ENCODE measurements at places on chromosomes 12 and 14.

- H3K27ac ChIP-seq: no peak overlapping the region
- H3K4me1 ChIP-seq: no peaks in the 10 kb centered on the region
- H3K36me3 ChIP-seq: no peaks in the 10 kb centered on the region
- no peaks in the 10 kb centered on the region for H3K27me3 ChIP-seq
Observed at GRCh38 chr12:1794440-1795090, 25.8 kb upstream of the LRTM2 start.

GRCh38 chr12:24822121-24822899 lies 126.6 kb downstream of the BCAT1 start:
- H3K4me3 ChIP-seq: no peak overlapping the region
- H3K27ac ChIP-seq: no peak overlapping the region
- peaks cover 3% of the 10 kb centered on the region for H3K4me1 ChIP-seq
- no peaks in the 10 kb centered on the region for H3K36me3 ChIP-seq
- H3K27me3 ChIP-seq: no peaks in the 10 kb centered on the region
- no peak for DNase-seq

DNA sequence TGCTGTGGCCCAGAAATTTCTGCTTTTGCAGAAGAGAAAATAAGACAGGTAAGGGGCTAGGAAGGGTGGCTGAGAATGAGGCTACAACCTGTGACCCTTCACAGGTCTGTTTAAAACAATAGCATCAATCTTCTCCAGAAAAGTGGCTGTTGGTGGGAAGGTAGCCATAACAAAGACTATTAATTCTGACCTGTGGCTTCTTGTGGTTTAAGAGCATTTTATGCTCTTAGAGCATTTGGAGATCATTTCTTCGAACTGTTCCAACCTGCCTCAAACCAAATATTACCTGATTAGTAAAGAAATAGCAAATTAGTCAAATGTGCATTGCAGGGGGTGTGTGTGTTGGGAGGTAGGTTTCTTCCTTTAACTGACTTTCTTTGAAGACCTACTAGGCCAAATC lies 15.2 kb upstream of the TCP11L2 start:
- H3K4me3 ChIP-seq: no peak overlapping the region
- H3K36me3 ChIP-seq: no peaks in the 10 kb centered on the region
- no peaks in the 10 kb centered on the region for H3K4me1 ChIP-seq
- DNase-seq: no peak
- H3K27ac ChIP-seq: no peak overlapping the region

DNA sequence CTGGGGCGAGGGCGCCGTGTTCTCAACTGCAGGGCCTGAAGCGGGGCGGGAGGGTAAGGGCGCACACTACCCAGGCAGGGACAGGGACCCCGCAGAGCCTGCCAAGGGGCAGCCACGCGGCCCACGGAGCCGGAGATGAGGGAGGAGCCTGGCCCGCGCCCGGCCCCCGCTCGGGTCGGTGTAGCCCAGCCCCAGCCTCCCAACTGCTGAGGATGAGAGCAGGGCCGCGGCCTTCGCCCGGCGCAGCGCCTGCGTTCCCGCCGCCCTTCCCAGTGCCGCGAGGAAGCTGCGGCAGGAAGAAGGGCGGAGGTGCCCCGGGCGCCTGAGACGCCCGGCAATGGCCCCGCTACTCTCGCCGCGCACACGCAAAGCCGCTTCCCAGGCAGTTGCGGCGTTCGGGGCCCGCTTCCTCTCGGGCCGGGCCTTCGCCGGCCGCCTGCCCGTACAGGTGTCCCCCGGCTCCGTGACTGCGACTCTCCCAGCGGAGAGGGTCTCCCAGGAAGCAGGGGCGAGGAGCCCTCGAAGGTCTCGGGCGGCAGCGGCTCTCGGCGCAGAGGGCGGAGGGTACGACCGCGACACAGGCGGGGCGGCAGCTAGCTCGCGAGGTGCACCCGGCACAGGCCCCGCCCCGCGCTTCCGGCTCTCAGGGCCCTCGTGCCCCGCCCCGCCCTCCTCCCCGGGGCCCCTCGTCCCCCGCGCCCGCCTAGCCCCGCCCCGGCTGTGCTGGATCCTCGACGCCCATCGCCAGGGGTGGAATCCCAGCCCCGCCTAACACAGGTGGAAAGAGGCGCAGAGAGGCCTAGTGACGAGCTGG lies 24.8 kb upstream of the YY1 start:
- H3K36me3 ChIP-seq: no peaks in the 10 kb centered on the region
- DNase-seq: peak; percentile 93
- peak overlapping the region; percentile 60 for H3K27ac ChIP-seq
- peak overlapping the region; percentile 87 for H3K4me3 ChIP-seq
- no peaks in the 10 kb centered on the region for H3K27me3 ChIP-seq
- no peaks in the 10 kb centered on the region for H3K4me1 ChIP-seq

GRCh38 chr14:104109731-104110361 lies 24.3 kb downstream of the ASPG start:
- peak; percentile 25 for DNase-seq
- H3K27me3 ChIP-seq: no peaks in the 10 kb centered on the region
- no peak overlapping the region for H3K4me3 ChIP-seq
- H3K4me1 ChIP-seq: no peaks in the 10 kb centered on the region
- no peaks in the 10 kb centered on the region for H3K36me3 ChIP-seq
- H3K27ac ChIP-seq: no peak overlapping the region

GRCh38 chr12:113751513-113751912 lies 214.6 kb downstream of the RBM19 start:
- no peak for DNase-seq
- no peaks in the 10 kb centered on the region for H3K4me1 ChIP-seq
- H3K4me3 ChIP-seq: no peak overlapping the region

DNA sequence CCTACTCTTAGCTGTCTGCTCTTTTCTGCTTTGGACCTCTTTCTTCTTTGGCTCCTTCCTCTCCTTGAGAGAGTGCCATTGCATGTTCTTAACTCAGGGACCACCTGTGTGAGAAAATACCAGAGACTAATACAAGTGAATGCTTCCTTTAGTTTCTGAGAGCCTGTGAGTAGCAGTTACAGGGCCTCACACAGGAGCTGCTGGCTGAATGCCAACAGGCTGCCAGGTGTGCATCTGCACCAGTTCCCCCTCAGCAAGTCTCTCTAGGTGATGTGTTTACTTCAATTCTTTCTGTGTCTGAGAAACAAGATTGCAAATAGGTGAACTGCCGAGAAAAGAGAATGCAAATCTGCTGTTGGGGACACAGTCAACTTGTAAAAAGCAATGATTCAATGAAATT lies 108.2 kb downstream of the STXBP6 start:
- H3K4me1 ChIP-seq: no peaks in the 10 kb centered on the region
- no peaks in the 10 kb centered on the region for H3K27me3 ChIP-seq
- H3K4me3 ChIP-seq: no peak overlapping the region
- H3K36me3 ChIP-seq: no peaks in the 10 kb centered on the region

DNA sequence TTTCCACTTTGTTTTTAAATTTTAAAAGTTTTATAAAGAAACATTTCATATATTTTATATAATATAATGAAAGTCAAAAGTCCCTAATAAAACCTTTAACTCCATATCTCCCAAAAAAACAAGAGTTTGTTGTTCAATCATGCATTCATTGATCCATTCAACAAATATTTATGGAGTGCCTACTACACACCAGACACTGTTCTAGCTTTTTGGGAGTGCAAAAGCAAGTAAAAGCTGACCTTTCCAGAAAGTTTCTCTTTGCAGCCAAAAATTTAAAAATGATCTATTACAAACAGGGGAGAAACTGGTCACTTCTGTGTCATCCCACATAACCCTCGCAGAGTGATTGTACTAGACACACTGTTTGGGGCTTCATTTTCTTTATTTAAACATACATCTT lies 740.0 kb upstream of the TBX3 start:
- H3K4me3 ChIP-seq: no peak overlapping the region
- no peak for DNase-seq
- no peak overlapping the region for H3K27ac ChIP-seq
- no peaks in the 10 kb centered on the region for H3K36me3 ChIP-seq
- no peaks in the 10 kb centered on the region for H3K4me1 ChIP-seq

- no peak for DNase-seq
- H3K4me3 ChIP-seq: no peak overlapping the region
Observed at GRCh38 chr12:5085896-5086295, 42.2 kb downstream of the KCNA5 start.

DNA sequence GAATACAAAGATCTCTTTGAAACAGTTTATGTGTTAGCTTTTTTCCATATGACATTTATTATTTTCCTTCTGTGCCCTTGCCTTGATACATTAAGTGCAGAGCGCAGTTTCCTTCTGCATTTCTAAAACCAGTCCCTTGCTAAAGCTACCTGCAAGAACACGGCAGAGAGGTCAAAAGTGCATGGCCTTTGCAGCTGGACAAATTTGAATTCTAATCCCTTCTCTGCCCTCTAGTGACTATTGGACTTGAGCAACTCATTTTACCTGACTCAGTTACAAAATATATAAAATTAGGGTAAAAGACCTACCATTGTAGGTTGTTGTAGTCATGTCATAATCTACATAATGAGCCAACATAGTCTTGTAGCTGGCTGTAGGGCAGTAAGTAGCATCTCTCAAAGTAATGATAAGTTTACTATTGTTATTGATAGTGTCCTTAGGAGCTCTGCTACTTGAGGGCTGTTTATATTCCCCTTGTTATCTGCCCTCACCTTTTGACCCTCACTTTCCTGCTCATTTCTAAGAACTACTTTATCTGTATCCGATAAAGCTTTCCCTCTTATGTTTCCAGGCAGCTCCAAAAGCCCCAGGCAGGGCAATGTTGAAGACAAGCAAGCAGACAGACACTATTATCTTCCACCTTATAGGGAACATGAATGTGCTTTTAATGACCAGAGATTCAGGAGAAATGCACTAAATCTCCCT lies 120.0 kb upstream of the PDZRN4 start:
- DNase-seq: no peak
- no peaks in the 10 kb centered on the region for H3K4me1 ChIP-seq
- no peaks in the 10 kb centered on the region for H3K36me3 ChIP-seq
- no peak overlapping the region for H3K4me3 ChIP-seq

DNA sequence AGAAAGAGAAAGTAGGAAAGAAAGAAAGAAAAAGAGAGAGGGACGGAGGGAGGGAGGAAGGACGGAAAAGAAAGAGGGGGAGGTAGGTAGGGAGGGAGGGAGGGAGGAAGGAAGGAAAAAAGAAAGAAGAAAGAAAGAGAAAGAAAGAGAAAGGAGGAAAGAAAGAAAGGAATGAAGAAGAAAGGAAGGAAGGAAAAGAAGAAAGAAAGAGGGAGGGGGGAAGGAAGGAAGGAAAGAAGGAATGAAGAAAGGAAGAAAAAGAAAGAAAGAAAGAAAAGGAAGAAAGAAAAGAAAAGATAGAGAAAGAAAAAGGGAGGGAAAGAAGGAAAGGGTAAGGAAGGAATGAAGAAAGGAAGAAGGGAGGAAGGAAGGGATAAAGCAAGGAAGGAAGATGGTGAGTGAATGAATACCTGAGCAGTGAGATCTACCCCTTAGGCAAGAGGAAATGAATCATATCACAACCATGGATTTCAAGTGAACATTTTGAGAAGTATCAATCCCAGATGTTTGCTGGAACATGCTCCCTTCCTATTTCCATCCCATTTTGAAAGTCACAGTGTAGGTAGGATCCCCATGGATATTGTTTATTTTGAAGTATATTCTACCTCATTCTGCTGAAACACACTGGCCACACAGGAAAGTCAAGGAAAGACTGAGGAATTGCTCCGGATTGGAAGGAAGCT lies 639.4 kb upstream of the TBX3 start:
- H3K36me3 ChIP-seq: no peaks in the 10 kb centered on the region
- no peak overlapping the region for H3K4me3 ChIP-seq
- H3K4me1 ChIP-seq: peaks cover 4% of the 10 kb centered on the region
- H3K27ac ChIP-seq: no peak overlapping the region
- DNase-seq: no peak

GRCh38 chr14:100837805-100838350 lies 12.0 kb downstream of the MEG3 start:
- H3K4me3 ChIP-seq: no peak overlapping the region
- no peak overlapping the region for H3K27ac ChIP-seq
- no peaks in the 10 kb centered on the region for H3K4me1 ChIP-seq
- DNase-seq: peak; percentile 43

GRCh38 chr14:51593397-51593796 lies 58.3 kb upstream of the FRMD6 start:
- no peak overlapping the region for H3K4me3 ChIP-seq
- no peaks in the 10 kb centered on the region for H3K4me1 ChIP-seq
- no peaks in the 10 kb centered on the region for H3K27me3 ChIP-seq

DNA sequence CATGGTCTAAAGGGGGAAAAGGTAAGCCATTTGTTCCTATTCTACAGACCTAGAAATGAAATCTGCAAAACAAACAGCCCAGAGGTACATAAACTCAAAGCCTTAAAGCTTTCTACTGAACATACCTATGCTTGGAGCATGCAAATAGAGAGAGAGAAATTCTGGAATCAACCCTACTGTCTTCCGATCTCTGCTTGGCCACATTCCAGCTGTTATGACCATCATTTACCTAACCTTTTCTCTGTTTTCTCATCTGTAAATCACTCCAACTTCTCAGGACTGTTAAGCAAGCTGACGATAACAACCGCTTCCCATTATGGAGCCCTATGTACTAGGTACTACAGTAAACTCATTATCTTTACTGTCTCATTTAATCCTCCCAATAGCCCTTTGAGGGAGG lies 126.3 kb downstream of the CCDC60 start:
- peaks cover under 1% of the 10 kb centered on the region for H3K27me3 ChIP-seq
- no peak overlapping the region for H3K27ac ChIP-seq
- H3K36me3 ChIP-seq: no peaks in the 10 kb centered on the region
- DNase-seq: no peak
- H3K4me1 ChIP-seq: no peaks in the 10 kb centered on the region

GRCh38 chr12:50999093-50999492 lies 27.1 kb downstream of the SLC11A2 start:
- H3K27me3 ChIP-seq: no peaks in the 10 kb centered on the region
- no peak overlapping the region for H3K4me3 ChIP-seq
- no peak for DNase-seq
- H3K36me3 ChIP-seq: peaks cover 14% of the 10 kb centered on the region
- no peaks in the 10 kb centered on the region for H3K4me1 ChIP-seq
- H3K27ac ChIP-seq: no peak overlapping the region

DNA sequence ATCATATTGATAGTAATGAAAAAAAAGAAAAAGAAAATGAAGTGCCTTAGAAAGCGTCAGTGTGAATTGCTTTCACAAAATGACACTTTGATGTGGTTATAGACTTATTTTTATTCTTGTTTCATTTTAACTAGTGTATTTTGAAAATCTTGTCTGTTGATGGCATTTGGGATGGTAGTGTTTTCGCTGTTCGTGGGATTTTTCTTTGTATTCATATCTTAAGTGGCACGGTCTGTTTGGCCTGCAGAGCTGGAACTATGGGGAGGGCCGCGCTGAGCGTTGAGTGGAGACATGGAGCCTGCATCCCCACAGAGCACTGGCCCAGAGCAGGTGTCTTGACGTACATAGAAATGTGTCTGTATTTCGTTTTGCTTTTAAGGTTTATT lies 61.6 kb downstream of the WDR20 start:
- H3K36me3 ChIP-seq: no peaks in the 10 kb centered on the region
- H3K27ac ChIP-seq: no peak overlapping the region
- DNase-seq: no peak
- no peak overlapping the region for H3K4me3 ChIP-seq
- H3K4me1 ChIP-seq: no peaks in the 10 kb centered on the region
